SW 1271 (cell line): ENCODE measurements at places on chromosomes 12 and 14.

DNA sequence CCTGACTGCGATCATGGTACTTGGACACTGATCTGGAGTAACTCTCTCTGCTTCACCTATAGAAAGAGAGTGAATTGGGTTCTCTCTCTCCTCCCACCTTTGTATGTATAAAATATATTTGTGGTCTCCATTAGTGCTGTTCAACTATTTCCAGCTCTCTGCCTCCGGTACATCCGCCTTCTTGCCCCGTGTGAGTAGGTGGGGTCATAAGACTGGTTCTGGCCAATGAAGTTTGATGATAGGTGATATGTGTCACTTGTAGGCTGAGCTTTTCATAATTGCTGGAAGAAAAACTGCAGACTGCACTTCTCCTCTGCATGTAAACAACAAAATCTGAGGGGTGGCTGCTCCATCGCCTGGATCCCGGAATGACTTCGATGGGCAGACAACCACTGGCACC, 210.4 kb downstream of the EXOC5 start:
- DNase-seq = no peak

DNA sequence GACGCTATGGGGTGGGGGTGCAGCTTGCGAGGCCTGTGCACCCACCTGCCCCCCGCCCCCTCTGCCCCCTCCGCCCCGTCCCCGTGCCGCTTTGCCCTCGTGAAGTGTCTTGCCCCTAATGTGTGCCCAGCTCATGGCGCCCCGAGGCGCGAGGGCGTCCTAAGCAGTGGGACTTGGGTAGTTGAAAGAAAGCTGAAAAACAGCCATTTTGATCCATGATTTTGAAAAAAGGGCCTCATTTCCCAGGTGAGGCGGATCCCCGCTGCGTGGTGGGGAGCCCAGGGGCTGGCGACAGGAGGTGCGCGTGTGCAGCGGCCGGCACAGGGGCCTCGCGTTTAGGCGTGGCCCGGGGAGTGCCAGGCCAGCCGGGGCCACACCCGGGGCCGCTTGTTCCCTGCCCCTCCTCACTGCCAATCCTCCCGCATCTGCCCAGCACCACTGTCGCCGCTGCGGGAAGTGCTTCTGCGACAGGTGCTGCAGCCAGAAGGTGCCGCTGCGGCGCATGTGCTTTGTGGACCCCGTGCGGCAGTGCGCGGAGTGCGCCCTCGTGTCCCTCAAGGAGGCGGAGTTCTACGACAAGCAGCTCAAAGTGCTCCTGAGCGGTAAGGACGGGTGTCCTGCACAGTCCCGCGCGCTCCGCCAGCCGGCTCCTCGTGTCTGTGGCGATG, 11.8 kb downstream of the ZFYVE21 start:
- DNase-seq = no peak

DNA sequence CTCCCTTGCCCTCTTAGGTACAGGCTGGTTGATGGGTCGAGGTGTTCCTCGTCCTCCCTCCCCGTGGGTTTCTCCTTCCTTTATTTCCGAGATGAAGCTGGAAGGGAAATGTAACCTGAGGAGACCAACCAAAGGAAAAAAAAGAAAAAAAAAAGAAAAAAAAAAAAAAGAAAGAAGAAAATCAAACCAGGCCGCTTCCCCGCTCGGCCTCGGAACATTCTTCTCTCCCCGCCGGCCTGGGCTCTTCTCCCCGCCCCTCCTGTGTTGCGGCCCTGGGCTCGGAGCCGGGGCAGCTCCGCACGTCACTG, 1.6 kb upstream of the NFATC4 start:
- DNase-seq = no peak

DNA sequence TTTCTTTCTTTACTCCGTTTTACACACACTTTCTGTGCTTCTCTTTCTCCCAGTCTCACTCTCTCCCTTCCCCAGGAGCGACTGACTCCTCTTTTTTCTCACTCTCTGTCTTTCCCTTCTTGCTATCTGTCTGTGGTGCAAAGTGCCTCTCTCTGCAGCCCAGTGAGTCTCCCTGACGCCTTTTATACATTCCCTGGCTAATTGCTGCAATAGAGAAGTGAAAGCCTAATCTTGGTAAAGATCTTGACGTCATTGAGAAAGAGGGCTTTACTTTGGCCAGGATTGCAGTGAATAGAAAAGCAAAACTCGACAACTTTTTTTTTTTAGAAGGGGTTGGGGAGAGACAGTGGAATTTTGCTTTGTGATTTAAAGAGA, 706 bp upstream of the DIO2 start:
- no peak for DNase-seq

DNA sequence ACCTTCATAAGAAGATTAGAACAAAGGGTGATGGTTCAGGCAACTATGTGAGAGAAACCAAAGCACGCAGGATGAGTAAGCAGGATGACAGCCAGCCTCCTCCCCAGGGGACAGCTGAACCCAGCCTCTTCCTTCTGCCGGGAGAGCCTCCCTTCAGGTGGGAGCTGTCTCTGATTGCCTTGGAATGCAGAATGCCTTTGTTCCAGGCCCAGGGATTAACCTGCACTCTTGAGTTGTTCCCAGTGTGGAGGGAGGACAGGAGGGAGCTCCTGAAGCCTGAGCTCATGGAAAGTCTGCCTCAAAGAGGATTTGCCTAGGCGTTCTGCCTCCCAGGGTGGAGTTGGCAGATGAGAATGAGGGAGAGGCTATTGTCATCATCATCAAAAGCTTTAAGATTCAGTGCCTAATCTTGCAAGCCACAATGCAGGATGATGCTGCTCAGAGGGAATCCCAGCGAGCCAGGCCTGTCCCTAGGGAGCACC, 3.6 kb upstream of the KRT6A start:
- DNase-seq = no peak

GRCh38 chr12:77837876-77838291, 7.2 kb downstream of the NAV3 start:
- no peak for DNase-seq

DNA sequence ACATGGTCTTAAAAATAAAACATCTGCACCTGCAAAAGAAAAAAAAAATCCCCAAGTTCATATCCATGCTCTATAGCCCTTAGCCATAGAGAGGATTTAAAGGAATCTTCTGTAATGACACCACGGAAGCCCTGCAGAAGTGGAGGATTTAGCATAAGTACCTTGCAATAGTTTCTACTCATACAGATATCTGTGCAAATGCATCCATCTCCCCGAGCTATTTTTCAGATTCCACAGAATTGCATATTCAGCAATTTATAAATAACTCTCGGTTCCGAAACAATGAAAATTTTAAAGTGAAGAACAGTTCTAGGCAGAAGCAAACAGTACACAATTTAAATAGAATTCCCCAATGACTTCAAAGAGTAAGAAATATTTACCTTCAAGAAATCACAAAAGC, 424 bp downstream of the IGF1 start:
- DNase-seq = no peak

DNA sequence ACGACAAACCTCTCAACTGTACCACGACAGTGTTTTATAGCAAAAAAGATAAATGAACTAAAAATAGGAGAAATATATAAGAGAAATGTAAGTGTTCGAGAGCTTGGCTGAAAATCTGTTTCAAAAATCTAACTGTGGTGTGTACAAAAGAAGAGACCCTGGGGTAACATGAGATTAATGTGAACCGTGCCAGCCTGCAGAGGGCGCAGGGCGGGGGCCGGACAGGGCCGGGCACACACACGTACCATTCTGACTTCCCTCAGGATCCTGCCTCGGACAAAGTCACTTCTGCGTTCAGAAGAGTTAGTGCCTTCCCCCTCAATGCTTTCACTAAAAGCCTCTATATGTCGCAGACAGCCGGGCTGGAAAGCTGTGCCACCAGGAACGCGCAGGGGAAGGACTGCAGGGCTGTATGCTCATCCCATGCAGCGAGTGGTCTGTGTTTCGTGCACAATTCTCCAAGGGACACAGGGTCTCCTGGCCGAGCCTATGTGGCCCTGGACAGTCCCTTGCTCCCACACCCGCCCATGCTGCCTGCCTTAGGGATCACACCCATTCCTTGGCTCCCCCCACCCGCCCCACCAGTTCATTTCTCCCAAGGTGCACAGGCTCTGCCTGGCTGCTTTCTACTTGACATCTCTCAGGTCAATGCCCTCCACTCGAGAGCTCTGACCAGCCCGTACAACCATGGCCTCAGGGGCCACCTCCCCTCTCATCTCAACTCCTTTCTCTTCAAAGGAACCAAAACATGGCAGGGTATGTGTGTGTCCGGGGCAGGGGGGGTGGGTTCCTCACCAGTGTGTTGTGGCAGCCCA, 8.5 kb downstream of the CDCA4 start:
- no peak for DNase-seq

DNA sequence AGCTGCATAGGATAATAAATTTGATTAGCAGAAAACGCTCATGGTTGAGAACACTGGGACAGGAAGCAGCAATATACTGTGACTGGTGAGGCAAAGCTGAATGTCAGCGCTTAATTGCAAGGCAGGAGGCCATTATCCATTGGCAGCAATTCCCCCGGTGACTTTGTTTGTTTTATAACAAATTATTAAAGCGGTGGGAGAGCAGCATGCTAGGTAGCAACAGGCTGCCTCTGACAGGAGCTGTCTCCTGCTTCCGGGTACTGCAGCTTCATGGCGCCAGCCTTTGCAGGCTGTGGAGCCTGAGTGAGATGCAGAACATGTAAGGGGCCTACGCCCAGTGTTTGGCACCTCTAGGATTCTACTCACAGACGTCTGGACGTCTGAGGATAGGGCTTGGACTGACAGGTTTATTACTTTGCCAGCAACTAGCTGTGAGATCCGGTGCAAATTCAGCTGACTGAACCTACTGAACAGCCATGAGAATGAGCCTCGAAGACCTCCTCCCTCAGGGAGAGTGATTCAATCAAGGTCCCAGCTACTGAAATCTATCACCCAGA, 82.1 kb upstream of the SSTR1 start:
- DNase-seq = no peak
